ENCODE measurements at places on chromosomes 13 and 19.

- no peak for DNase-seq
Measured at GRCh38 chr13:48492096-48492440, 40.8 kb downstream of the RCBTB2 start.

GRCh38 chr13:27965343-27965739 is 3.8 kb downstream of the CDX2 start:
- no peak for DNase-seq

DNA sequence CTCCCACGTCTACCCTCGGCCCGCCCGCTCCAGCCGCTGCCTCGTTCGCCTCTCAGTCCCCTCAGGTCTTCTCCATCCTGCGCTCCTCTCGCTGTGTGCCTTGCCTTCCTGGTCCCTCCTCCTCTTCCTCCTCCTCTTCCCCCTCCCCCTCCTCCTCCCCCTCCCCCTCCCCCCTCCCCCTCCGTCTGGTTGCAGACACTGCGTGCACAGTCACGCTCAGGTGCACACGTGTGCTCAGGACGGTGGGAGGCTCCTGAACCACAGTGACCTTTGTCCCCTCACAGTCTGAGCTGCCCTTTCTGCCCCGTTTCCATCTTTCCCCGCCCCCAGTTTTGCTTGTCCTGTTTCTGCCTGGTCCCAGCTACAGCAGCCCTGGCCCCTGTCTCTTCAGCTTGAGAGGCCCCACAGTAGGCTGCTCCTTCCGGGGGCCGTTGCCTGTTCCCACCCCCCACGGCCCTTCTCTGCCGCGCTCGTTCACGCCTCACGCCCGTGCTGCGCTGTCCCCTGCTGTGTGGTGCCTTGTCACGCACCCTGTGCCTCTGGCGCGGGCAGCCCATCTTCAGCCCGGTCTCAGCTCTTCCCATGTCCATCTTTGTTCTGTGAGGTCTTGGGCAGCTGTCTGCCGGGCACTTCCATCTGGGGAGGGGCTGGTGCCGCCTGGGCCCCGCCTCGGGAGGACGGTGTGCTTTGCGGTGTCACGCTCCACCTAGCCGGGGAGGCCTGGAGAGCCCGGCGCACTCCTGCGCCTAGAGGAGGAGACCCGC is 13.8 kb upstream of the RPS15 start:
- DNase-seq: no peak

GRCh38 chr13:40975441-40975840 is 43.7 kb downstream of the ELF1 start:
- no peak for DNase-seq

GRCh38 chr19:15241259-15241910 is 9.1 kb upstream of the EPHX3 start:
- DNase-seq: no peak

DNA sequence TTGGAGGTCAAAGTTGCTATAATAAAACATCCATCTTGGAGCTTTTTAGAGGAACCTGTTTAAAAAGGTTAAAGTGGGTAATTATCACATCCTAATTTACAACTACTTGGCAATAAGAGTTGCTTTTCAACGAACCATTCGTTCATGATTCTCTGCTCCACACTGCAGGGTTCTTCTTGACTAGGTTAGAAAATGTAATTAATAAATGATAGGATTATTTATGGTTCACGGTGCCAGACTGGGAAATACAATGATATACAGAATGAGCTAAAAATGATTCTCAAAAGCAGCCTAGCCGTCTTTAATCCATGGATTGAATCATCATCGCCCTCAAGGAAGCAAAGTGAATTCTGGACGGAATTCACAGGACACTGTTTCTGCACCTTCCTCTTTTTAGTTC is 291.2 kb downstream of the TEX29 start:
- DNase-seq: no peak

DNA sequence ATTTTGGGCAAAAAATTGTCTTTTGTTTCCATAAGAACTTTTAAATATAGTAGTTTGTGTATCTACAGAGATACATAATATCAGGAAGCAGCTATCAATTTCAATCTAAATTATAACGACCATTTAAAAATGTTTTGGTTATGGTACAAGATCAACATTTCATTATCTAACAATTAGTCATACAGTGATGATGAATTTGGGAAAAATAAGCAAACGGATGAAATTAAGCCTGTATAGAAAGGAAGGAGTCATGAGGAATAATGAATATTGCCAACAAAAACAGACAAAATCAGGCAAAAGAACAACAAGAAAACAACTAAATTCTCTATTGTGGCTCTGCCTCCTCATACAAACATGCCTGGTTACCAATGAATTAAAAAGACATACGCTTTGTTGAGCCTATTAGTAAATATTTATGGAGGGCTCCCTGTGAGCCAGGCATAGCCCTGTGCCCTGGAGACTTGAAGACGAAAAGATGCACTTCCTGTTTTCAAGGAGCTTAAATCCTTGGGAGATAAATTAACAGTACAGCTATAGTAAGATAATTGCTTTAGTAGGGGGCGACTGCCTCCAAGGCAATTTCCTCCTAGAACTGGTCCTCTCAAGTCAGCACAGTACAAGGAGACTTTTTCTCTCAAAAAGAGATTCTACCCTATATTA is 73.0 kb downstream of the NALCN start:
- no peak for DNase-seq

GRCh38 chr13:48070942-48071341 is 24.0 kb downstream of the MED4 start:
- DNase-seq: no peak

DNA sequence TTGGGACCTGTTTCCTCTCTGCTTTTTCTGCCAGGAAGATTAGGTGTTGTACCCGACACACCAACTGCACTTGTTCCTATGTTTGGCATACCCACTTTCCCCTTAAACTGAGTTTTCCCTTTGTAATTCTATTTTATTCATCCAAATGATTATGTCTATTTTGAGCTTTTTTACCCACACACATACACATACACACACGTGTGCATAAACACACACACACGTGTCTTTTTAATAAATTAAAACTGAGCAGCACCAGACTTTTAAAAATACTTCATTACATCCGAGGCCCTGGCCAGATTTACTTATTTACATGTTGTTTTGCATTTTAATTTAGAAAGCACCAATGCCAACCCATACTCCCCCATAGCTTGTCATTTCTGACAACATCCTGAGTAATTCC is 350.0 kb downstream of the DNAJC15 start:
- no peak for DNase-seq

DNA sequence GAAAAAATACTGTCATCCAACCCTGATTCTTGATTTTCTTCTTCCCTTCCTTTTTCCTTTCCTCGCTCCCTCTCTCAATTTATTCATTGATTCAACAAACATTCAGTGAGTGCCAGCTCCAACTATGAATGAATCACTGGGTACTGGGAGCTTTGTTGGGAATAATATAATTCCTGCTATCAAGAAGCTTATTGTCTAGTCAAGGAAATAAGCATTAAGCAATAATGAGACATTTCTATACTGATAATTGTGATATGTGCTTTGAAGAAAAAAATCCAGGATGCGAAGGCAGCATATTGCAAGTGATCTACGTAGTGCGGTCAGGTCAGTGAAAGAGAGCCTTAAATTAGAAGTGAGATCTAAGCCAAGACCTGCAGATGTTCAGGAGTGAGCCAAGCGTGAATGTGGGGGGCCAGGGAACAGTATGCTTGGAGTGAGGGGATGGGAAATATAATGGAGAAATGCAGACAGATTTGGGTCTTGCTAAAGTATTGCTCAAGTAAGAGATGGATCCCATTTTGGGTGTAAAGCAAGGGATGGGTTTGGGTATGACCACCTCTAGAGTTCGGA is 253.5 kb downstream of the LHFPL6 start:
- no peak for DNase-seq
